ENCODE measurements at places on chromosomes 12 and 14. TPM values are rescaled to one million over a fixed set of nuclear protein-coding genes. Genes with fewer than 3 reads are reported as not detected.

Gene ESPL1
- total RNA-seq, result 21.3 TPM

Gene TAS2R9
- total RNA-seq, result not detected

Gene E2F7
- 7.0 TPM for total RNA-seq

Gene RIMBP2
- not detected for total RNA-seq

Gene YEATS4
- 47.0 TPM for total RNA-seq

Gene LUM
- 0.44 TPM for total RNA-seq

Gene TAS2R43
- not detected for total RNA-seq

Gene LALBA
- total RNA-seq, result not detected

Gene KLRC2
- total RNA-seq, result 2.1 TPM

Gene GLI1
- 9.3 TPM for total RNA-seq

Gene TMTC1
- total RNA-seq, result 0.06 TPM

Gene C2CD5
- 15.5 TPM for total RNA-seq

Gene RTL1
- 0.26 TPM for total RNA-seq

Gene LYZ
- 0.30 TPM for total RNA-seq

Gene C12orf50
- not detected for total RNA-seq

Gene OVCH1
- not detected for total RNA-seq

Gene RASSF8
- total RNA-seq, result 11.2 TPM

Gene METTL17
- 73.4 TPM for total RNA-seq

Gene SPRING1
- total RNA-seq, result 14.8 TPM

Gene PRB2
- total RNA-seq, result not detected

Gene B3GNT4
- total RNA-seq, result 0.54 TPM

Gene ASB2
- total RNA-seq, result 3.5 TPM

Gene KRT77
- total RNA-seq, result not detected

Gene NABP2
- total RNA-seq, result 60.3 TPM

Gene DICER1
- 19.0 TPM for total RNA-seq

Gene TEX22
- total RNA-seq, result 0.19 TPM

Gene CCDC175
- not detected for total RNA-seq

Gene SPX
- 2.5 TPM for total RNA-seq

Gene BCDIN3D
- 4.3 TPM for total RNA-seq

Data from A549 treated with CORT108297 at 1 μM for 4 hours (cell line).